CD4-positive, alpha-beta T cell treated with Interleukin-1 beta for 1 hour (primary cell): ENCODE measurements at places on chromosomes 2 and 18.
A peak's percentile ranks its signal among the peaks of the same experiment; 100 is the strongest.

DNA sequence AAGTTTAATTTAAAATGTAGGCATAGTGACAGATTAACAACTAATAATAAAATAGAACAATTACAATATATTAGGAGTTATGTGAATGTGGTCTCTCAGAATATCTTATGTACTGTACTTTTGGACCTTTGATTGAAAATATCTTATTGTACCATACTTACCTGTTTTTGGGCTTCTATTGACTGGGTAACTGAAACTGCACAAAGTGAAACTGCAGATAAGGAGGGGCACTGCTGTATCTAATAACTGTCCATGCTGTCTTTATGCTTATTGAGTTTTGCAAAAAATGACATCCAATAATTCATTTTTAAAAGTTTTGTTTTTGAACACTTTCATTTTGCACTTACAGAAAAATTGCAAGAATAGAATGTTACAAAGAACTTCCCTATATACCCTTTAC lies 19.9 kb downstream of the BIRC6 start:
- DNase-seq: no peak

DNA sequence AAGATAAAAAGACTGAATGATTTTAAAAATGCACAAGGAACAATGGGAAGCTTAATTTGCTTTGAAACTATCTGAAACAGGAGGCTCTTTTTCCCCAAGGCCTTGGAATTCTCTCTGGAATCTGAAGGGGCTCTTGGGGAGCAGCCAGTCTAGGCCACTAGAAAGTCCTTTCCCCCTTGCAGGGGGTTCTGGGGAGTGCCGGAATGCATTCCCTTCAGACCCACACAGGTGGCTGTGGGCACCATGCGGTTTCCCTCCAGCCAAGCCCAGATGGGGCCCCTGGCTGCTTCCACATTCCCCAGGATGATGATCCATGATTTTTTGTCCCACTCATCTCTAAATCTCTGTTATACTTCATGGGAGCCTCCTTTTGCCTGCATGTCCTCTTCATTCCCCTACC lies 10.7 kb downstream of the GPR45 start:
- DNase-seq: no peak

DNA sequence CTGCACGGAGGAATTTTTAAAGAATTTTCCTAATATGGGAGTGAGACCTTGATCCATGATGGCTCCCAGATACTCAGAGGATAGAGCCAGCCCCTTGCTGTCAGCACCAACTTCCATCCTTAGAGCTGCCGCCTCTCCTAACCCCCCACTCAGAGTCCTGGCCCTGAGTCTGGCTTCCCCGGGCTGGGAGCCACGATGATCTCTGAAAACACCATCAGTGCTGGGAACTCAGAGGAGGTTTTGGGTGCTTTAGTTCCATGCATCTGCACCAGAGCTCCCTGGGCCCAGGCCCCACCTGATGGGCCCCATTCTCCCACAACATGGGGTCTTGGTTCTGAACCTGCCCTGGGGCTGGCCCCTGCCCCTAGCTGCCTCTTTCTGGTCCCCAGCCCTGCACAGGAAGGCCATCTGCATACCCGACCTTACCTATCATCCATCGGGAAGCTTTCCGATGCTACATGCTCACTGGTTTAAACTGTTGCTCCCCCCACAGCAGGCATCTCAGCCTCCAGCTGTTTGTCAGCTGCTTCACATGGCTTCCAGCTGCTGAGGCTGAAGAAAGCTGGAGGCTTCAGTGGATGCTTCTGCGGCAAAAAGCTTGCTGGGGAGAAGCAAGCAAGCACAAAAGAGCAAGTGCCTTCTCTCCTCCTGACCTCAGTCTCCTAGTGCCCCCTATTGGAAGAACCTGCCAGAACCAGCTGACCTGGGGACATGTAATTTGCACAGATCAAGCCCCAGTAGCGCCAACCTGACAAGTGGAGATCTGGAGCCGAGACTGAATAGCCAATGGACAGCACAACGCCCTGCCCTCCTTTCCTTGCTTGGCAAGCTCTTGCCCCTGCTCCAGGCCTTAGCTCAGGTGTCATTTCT lies 24.2 kb upstream of the RHOB start:
- no peak for DNase-seq

- no peak for DNase-seq
These were observed 35.8 kb upstream of the PTPN4 start for GRCh38 chr2:119723784-119724467.

DNA sequence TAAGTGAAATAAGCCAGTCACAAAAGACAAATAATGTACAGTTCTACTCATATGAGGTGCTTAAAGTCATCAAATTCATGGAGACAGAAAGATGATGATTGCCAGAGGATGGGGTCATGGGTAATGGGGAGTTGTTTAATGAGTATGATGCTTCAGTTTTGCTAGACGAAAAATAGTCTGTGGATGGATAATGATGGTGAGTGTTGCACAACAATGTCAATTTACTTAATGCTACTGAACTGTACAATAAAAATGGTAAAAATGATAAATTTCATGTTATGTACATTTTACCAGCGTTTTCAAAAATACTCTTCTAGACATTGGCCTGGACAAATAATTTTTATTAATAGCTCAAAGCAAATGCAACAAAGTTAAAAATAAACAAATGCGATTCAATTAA lies 118.5 kb upstream of the KYNU start:
- DNase-seq: no peak

DNA sequence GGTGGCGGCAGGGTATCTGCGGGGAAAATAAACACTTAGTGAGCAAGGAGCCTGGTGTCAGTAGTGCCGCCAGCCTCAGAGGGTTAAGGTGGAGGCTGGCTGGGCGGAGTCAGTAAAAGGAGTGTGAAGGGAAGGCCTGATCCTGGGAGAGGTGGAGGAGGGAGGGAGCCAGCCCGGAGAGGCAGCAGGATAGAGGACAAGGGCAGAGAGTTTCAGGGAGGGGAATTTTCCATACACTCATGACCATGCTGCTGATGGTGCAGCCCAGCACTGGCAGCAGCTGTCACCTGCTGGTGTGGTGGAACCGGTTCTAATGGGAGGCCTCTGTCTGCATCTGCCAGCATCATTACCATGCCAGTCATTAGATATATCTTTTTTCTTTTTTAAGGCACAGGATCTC lies 2.0 kb upstream of the TEX44 start:
- DNase-seq: no peak

- DNase-seq: no peak
These were observed 107.2 kb upstream of the PARD3B start for GRCh38 chr2:204437815-204438756.

- DNase-seq: no peak
These were observed 865.1 kb upstream of the ACVR2A start for GRCh38 chr2:146979746-146980145.

DNA sequence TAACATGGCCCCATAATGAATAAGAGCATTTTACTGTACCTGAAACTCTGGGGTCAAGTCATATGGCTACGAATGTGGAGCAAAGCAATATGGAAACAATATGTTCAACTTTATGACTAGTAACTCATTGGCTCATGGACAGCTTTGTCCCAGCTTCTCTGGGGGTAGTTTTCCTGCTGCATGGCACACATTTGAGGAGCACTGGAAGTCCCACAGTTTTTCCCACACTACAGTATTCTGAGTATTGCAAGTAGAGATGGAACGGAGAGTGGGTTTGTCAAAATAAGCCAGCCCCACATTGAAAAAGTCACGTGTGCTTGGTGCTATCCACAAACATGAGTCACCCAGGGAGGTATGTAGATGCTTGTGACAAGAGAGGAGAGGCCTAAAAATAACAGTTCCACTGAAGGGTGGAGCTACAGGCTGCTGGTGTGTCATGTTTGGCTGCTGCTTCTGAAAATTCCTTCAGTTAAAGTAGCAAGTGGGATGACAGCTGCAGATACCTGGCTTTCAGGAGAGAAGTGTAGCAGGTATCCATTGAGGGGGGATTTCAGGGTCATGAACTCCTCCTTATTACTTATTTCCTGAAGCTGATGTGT lies 48.2 kb upstream of the CTAGE1 start:
- DNase-seq: peak; percentile 15

GRCh38 chr2:172220121-172220520 lies 117.4 kb upstream of the DLX2 start:
- DNase-seq: no peak

- no peak for DNase-seq
These were observed 56.3 kb downstream of the RTTN start for GRCh38 chr18:70149156-70149555.

DNA sequence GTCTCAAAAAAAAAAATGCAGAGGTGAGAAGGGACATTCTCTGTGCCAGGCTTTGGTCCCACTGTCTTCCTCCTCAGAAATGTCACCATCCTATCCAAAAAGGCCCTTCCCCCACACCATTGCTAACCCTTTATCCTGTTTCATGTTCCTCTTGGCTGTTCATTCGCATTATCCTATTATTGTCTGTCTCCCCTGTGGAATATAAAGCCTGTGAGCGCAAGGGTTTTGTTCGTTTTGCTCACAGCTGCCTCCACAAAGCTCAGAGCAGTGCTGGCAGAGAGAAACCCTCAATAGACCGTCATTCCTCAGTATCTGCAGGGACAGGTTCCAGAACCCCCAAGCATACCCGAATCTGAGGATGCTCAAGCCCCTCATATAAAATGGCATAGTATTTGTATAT lies 91.8 kb downstream of the LOXHD1 start:
- DNase-seq: no peak

DNA sequence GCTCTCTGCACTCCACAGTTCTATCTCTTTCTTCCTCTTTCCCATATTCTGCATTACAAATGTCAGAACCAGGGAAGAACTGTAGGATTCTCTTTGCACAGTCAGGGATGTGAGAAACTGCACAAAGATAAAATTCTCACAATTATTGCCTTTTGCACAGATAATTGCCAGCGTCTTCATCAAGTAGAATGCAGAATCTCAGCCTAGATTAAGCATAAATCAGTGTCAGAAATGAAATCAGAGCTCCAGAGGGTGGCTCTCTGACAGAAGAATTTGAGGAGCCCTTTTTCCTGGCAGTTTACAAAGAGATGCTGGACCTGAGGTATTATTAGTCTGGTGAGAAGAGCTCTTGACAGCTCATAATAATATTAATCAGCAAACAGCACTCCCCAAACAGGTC lies 173.1 kb downstream of the PTH2R start:
- DNase-seq: no peak

GRCh38 chr2:33907866-33908265 lies 308.8 kb upstream of the FAM98A start:
- no peak for DNase-seq

GRCh38 chr18:55821219-55821618 lies 233.2 kb upstream of the TCF4 start:
- DNase-seq: no peak

GRCh38 chr18:13289481-13290205 lies 71.1 kb downstream of the LDLRAD4 start:
- no peak for DNase-seq

DNA sequence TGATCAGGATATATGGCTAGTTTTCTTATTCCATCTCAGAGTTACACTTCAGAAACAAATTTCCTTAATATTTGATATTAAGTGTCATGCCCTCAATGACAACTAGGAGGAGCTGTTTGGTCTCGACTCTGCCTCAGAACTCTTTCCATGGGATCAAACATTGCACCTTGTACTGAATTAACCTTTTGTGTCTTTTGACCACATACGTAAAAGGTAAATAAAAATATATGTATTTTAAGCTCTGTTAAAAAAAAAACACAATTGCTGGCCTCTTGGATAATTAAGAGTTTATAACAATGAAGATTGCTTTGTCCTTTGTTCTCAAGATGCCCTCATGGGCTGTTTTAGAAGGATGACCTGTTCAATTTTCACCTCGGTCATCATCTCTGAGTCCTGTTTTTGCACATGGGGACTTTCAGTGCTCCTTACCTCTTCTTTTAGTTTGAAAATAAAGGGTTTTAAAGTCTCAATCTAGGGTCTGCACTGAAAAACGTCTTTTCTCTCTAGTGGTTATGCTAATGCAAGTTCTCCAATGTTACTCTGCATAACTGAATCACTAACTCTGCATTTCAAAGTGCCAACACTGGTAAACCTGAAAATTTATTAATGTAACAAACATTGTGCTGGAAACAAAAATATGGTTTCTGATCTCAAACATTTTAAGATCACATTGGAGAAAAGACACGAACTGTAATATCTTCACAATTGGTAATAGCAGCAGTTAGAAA lies 18.8 kb upstream of the FN1 start:
- DNase-seq: peak; percentile 24

DNA sequence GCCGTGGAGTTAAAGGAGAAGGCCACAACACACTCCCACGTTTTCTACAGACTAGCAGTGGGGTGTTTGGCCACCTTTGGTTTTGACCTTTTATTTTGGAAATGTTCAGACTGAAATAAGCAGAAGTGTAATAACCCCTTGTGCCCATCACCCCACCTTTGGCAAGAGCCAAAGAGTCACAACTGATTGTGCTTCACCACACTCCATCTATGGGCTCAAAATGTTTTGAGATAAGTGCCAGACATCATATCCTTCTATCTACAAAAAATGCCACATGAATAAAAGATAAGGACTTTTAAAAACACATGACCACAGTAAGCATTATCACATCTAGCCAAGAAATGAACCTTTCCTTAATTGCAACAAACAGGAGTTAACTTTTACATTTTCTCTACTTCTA lies 9.9 kb upstream of the GPR35 start:
- no peak for DNase-seq

DNA sequence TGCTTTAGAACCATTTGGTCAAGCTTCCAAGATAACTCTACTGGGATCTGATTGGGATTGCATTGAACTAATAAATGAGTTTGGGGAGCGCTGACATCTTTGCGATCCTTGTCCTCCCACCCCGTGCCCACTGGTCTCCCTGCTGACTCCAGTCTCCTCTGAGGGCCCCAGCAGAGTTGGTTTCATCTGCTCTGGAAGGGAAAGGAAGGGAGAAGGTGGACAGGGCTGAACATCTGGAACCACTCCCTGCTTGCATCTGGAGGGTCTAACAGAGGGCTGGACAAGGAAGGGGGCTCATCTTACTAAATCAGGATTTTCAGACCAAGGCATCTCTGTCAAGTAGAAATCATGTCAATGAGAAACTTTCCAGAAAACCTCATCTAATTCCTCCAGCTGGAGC lies 12.8 kb downstream of the GBX2 start:
- DNase-seq: no peak

- DNase-seq: no peak
These were observed 30.6 kb upstream of the EPC2 start for GRCh38 chr2:148614014-148614321.

DNA sequence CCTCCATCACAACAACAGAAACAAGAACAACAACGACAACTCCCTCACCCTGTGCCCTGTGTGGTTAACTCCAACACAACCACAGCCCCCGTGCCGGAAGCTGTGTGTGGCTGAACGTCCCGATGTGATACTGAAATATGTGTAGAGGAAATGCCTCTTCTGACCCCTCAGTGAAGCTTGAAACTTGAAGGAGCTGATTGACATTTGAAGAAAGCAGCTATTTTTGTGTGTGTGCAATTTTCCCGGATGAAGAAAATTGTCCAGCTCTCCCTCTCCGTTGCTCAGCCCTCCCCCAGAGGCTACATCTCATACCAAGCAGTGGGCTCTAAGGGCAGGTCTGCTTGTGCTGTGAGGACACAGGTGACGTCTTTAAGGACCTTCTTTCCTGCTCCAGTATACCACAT lies 173.8 kb downstream of the ICOS start:
- DNase-seq: peak; percentile 56

- DNase-seq: no peak
These were observed 3.1 kb upstream of the OR6B2 start for GRCh38 chr2:240033330-240033678.

GRCh38 chr2:138956116-138956515 lies 175.9 kb upstream of the NXPH2 start:
- DNase-seq: no peak

- DNase-seq: no peak
These were observed 332.3 kb upstream of the HS6ST1 start for GRCh38 chr2:128651000-128651399.
